RWPE1 (cell line): ENCODE measurements at places on chromosomes 3 and 15.
A peak's percentile ranks its signal among the peaks of the same experiment; 100 is the strongest.

DNA sequence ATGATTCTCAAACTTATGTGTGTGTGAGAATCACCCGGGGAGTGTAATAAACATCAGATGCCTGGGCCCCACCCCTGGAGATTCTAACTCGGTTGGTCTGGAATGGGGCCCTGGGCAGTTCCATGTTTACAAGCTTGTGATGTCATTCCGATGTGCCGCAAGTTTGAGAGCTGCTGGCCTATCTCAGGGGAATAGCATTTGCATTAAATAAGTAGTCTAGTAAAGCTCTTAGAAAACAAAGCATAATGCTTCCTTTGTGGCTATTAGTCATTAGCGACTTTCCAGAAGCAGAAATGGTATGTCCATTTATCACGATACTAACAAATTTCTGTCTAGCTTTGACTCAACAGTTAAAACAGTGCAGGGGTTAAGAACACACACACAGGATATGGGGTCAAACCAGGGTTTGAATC is 20.9 kb downstream of the PGBD4 start:
- DNase-seq, result peak; percentile 28

- DNase-seq, result no peak
Observed at GRCh38 chr3:11720917-11721411, 77.2 kb upstream of the VGLL4 start.

- DNase-seq, result no peak
Observed at GRCh38 chr3:32371461-32372212, 20.0 kb upstream of the CMTM7 start.

GRCh38 chr3:119015942-119016341 is 18.7 kb downstream of the IGSF11 start:
- DNase-seq, result no peak

DNA sequence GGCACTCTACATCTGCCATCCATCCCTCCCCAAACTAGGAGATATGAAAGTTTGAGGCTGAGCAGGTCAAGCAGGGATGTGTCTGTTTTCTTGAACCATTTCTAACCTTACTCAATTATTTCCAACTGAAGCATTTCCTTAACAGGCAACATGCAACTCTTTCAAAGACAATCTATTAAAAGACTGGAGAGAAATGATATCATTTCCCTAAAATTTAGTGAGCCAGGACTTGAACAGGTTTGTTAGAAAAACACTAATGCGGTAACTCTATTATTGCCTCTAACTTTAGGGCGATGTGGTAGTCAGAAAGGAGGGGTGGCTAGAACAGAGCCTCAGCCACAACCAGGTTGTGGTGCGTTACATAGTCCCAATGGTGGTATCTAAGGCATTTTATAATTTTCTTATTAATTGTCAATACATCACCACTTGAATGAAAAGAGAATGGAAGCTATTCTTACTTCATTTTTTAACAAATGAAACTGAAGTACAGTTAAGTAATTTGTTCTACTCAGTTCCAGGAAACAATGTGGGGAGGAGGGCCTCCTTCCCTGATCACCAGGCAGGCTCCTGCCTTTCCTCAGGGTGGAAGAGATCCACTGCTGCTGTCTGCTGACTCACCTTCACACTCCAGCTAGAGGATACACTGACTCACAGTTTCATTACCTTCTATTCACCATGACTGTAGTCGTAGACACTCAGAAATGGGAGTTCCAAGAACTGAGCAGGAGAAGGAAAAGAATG is 22.8 kb downstream of the MYO1E start:
- peak; percentile 96 for DNase-seq

DNA sequence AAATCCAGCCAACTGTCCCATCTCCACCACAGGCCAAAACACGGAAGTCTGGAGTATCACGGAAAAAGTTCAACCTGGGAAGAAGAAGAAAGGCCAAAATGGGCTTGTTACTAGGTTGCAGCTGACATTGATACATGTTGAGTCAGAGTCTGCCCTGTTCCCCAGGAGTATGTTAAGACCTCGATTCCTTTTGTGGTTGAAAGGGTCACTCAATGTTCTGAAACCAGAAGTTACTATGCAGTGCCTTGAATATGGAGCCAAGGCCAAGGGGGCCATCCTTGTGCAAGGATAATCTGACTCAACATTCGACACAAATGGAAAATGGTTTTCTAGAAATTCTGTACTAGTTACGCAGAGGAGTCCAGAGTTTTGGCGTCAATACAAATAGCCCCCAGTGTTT is 104.2 kb downstream of the DGKG start:
- no peak for DNase-seq

GRCh38 chr3:41144631-41145030 is 54.7 kb upstream of the CTNNB1 start:
- no peak for DNase-seq

GRCh38 chr3:101193957-101194356 is 126.4 kb downstream of the IMPG2 start:
- peak; percentile 62 for DNase-seq

DNA sequence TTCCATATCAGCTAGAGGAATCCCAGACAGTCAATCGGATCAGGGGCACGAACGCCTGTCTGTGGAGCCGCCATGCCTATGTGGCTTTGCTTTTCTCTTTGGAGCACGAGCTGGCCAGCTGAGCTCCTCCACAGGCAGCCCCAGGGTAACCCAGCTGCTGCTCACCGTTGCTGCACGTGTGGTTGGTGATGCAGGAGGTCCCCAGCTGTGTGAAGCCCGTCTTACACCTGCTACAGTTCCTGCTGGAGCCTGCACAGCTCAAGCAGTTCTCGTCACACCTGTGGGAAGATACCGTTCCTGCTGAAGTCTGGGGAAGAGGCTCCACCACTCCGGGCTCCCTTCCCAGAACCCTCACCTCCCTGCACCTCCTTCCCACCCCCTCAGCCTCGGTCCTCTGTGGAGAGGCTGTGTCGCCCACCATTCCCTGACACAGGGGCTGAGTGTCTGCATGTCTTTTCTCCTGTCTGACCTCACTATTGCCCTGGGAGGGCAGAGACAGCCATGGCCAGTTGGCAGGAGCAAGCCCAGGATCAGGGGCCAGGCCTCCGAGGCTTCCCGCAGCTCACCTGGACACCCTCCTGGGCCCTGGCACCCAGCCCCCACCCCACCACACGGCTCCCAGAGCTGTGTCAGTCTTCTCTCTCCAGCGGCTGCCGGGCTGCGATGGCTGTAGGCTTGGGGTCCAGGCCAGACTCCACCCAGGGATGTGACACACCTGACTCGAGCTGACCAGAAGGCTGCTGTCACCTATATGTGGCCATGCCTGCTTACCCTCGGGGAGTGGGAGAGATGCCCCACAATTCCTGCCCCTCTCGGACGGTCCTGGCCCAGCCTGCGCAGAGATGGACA is 12.2 kb upstream of the SNRPA1 start:
- no peak for DNase-seq

DNA sequence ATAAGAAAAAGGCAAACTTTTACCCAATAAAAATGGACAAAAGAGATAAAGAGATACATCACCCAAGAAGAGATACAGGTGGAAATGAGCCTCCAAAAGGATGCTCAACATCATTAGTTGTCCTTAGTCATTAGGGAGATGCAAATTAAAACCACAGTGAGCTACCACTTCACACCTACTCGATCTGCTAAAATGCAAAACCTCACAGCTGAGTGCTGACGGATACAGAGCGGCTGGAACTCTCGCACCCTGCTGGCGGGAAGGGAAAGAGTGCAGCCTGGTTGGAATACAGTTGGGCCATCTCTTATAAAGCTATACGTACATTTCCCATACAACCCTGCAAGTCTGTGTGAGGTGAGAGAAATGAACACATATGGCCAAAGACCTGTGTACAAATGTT is 78.5 kb upstream of the PRR20G start:
- DNase-seq, result no peak

DNA sequence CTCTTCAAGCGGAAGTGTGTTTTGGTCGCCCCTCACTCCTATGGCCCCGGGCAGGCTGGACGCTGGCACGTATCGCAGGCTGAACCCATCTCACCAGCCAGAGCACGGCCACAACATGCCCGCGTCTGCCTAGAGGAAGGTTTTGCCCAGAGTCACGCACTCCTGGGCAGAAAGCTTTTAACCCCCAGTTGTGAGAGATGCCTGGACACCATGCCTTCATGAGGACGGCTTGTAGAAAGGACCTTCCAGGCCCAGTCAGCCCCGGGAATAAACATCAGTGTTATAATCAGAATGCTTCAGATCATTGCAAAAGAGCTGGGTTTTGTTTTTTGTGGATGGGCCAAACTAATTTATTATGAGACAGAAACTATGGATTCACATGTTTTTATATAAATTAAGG is 16.5 kb downstream of the CYFIP1 start:
- DNase-seq, result peak; percentile 26

DNA sequence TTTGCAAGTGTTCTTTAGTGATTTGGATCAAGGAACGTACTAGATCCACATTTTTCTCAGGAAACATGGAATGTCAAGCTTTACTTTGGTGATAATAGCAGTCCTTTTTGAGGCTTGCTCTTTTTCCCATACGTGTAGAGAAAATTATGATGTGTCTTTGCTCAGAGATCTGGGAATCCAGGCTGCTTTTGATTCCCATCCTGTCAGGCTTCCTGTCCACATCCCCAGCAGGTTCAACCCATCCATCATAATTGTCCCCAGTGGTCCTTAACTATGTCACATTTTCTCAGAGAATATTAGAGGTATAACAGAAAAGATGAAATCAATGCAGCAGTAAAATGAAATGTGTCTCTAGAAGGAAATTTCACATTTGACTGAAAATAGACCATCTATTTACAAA is 111.4 kb downstream of the IQCH start:
- no peak for DNase-seq

DNA sequence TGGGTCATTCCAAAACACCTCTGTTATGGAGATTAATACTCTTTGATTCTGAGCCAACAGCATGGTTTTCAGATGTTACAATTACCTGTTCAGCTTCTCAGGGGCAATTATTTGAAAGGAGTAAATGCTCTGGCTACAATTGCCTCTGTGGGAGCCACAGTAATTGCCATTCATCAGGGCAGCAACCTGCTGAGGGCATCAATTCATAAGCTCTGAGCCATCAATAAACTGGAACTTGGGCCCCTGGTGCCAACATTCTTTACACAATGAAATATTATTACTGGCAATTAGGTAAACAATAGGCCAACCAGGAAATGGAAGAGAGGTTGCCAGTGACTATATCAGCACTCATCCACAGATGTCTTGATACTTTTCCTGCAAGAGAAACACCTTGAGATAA is 660.8 kb downstream of the MECOM start:
- no peak for DNase-seq

DNA sequence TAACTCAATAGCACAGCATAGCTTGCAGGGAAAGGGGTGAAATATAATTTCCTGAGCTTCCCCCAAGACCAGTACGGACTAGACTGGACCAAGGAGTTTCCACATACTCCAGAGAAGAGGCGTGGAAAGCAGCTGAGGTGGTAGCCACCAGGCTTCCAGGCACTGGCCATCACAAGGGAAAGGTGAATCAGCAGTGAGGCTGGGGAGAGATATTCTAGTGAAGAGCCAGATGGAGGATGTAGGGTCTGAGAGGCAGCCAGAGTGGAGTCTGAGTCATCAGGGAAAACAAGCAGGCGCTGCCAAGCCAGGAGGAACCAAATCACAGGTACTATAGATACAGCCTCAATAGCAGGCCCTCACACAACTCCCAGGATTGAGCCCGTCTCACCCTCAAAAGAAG is 9.6 kb upstream of the RASA2 start:
- peak; percentile 79 for DNase-seq

DNA sequence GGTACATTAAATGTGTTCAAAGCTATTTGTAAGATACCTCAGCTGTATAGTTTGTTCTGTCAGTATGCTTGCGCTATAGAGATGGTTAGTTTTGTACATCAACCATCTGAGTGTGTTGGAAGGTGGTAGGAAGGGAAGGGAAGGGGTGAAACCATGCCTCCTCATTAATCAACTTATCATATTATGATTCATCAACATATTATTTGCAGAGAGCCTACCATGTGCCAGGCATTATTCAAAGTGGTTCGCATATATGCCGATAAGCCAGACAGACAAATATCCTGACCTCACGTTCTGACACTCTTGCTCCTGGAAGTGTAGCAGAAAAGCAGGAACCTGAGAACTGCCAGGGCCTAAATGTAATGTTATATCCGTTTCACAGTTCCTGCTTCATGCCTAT is 248.1 kb upstream of the NR2E3 start:
- DNase-seq, result no peak

- DNase-seq, result no peak
Observed at GRCh38 chr3:126340943-126341754, 16.1 kb downstream of the KLF15 start.

DNA sequence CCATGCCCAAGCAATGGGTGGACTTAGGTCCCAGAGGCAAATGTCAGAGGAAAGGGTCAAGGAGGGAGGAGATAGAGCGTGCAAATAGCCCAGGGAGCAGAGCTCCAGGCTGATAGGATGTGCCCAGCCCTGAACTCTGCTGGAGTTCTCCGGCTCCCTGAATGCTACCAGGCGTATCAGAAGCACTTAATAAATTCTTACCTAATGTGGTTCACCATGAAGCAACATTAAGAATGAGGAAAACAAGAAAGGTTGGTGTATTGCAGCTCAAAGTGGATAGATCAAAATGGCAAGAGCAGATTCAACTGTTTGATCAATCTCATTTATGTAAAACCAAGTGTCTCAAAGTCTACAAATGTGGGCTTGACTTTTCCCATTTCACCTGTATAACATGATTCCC is 38.3 kb downstream of the PXYLP1 start:
- no peak for DNase-seq

- DNase-seq, result no peak
Observed at GRCh38 chr3:130906374-130906995, 12.6 kb downstream of the ATP2C1 start.

DNA sequence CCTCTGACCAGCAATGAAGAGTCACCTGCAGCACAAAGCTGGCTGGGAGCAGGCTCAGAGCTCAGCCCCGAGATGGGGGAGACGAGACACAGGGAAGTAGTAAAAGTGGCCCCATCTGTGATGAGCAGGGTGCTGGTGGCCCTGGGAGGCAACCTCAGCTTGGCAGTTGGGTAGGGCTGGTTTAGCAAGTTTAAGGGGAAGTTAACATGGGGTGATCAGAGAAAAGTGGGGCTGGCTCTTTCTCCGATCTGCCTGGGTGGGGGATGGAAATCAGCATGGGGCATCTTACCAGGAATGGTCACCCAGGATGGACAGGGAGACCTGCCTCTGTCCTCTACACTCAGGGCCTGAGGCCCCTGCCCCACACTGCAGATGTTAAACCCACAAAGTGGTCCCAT is 29.9 kb upstream of the SFMBT1 start:
- no peak for DNase-seq

DNA sequence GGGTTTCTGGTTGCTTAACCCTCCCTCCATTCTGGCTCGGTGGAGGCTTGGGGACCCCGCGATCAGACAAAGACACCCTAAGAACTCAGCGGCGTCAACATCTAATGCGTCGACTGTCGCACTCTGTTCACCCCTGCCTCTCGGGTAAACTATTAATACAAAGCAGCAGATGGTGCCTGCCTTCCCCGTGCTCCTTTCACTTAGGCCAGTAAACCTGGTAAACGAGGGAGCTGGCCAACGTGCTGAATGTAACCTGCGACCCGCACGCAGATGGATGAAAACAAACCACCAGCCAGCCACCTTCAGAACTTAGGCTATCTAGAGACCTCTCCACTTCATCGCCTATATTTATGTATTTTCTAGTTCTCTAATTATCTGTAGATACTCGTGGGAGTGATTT is 848 bp upstream of the CADPS start:
- peak; percentile 38 for DNase-seq

- DNase-seq, result no peak
Observed at GRCh38 chr3:2944628-2945027, 165.5 kb downstream of the IL5RA start.
